ENCODE measurements at places on chromosomes 2 and 18.

DNA sequence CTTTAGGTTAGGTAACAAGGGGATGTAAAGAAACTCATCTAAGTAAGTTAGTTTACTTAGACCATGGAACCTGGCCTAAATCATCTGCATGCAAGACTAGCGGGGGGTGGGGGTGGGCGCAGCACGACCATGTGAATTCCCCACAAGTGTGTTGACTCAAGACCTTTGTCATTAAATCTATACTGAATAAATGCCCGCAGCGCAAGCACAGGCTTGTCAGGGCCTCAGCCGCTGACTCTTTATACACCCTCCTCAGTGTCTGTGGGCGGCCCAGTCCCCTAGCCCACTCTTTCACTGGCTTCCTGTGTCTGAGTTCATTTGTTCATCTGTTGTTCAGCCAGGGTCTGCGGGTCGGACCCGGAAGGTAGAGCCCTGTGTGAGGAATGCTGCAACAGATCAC is 17.8 kb downstream of the MAP3K2 start:
- no peak for ATAC-seq

DNA sequence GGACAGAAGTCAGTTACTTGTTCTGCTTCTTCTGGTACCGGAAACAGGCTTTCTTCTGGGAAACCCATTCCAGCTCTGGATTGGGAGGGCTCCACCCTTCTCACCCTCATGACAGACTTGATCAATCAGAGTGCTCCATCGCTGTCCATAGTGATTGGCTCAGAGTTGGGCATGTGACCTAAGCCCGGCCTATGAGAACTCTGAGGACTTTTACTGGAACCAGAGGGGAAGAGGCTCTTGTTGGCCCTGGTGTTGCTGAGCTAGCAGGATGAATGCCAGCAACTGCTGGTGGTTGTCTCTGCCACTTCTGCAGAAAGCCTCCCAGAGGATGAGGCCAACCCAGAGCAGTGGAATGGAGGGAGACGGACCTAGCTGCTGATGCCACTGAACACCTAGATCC is 33.3 kb downstream of the TMEM37 start:
- ATAC-seq = no peak

DNA sequence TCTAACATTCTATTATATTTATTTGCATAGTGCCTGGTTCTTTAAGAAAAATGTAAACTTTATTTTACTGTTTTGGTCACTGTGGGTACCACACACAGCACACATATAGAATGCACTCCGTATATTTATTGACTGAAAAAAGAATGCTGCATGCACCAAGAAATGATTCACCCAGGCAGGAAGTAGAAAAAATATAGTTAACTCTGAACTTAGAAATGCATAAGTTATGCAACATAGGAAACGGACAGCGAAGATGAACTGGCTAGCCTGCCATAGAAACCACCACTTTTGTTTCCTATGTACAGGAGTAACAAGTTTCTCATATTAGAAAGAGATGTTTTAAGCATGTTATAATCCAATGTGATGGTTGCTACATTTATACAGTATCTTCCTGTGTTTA is 635.8 kb downstream of the DSC3 start:
- ATAC-seq = no peak

- no peak for ATAC-seq
These were observed 287.0 kb downstream of the ALPK2 start for GRCh38 chr18:58341916-58342315.

- peak; percentile 44 for ATAC-seq
These were observed 463 bp downstream of the PPP1CB start for GRCh38 chr2:28751956-28752630.

All from motor neuron (in vitro differentiated cells).